Dorsolateral prefrontal cortex (tissue), 122 donors: ENCODE measurements at places on chromosomes 4 and X.

DNA sequence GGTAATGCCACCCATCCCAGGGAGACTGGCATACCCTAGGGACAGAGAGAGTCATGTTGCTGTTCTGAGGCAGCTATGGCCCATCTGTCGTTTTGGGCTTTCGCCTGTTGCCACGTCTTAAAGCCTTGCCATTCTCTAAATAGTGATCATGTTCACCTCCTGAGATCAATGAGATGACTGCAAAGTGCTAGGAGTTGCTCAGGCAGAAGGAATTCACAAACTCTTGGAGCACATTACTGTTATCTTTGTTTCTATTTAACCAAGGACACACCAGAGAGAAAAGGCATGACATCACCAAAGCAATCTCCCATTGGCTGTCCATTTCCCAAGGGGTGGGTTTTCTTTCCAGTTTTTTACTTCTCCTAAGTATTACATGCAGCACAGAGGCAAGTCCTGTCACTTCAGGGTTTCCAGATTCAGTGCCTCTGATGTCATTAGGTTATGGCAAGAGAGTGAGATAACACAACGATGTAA is 37.1 kb upstream of the SETD7 start:
- no peak for DNase-seq

DNA sequence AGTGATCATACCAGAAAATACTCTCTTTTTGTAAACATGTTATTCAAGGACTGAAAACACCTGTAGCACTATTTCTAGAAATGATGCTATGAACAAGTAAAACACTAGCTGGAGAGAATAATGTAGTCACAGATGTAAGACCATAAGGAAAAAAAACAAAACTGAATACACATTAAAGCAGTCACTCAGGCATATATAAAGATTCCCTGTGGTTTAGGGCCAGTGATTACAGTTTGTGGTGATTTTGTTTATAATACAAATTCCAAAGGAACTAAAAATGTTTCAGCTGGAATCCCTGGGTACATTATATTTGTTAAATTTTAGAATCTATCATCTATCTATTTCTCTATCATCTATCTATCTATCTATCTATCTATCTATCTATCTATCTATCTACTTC is 777.8 kb upstream of the FRG1 start:
- DNase-seq: no peak

GRCh38 chr4:38867478-38868058 is at the start of gene FAM114A1:
FAM114A1 (plus strand) TSS chr4:38867806; CDS start chr4:38878079, 10,273 bp downstream.
- DNase-seq: peak; percentile 50

GRCh38 chr4:99202536-99202935 is 16.5 kb downstream of the ADH6 start:
- DNase-seq: no peak

- peak; percentile 71 for DNase-seq
Observed at GRCh38 chr4:6470502-6471306, 1.7 kb downstream of the PPP2R2C start.

DNA sequence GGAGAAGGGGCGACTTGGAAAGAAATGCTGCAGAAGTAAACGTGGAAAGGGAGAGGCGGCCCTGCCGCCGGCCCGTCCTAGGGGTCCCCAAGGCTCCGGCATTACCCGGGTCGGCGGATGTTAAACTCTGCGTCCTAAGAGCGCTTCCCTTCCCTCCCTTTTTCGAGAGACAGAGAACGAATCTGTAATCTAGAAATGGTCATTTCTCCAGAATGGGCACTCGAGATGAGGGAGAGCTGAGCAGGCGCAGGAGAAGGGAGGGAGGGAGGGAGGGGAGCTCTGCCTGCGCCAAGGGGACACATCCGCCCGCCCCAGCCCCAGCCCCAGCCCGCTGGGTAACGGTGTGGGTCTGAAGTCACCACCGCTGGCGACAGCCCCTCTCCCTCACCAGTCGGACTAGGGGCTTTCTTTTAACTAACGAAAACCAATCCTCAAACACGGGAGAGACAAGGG is 1.7 kb downstream of the HCFC1 start:
- DNase-seq: no peak

DNA sequence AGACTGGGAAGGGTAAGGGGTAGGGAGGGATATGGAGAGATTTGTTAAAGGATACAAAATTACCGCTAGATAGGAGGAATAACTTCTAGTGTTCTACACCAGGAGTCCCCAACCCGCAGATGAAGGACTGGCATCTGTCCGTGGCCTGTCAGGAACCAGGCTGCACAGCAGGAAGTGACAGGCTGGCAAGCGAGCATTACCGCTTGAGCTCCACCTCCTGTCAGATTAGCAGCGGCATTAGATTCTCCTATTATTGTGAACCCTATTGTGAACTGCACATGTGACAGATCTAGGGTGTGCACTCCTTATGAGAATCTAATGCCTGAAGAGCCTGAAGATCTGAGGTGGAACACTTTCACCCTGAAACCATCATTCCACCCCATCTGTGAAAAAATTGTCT is 27.9 kb upstream of the BBS7 start:
- DNase-seq: no peak

GRCh38 chr4:47855350-47855749 is 17.5 kb upstream of the CORIN start:
- no peak for DNase-seq

DNA sequence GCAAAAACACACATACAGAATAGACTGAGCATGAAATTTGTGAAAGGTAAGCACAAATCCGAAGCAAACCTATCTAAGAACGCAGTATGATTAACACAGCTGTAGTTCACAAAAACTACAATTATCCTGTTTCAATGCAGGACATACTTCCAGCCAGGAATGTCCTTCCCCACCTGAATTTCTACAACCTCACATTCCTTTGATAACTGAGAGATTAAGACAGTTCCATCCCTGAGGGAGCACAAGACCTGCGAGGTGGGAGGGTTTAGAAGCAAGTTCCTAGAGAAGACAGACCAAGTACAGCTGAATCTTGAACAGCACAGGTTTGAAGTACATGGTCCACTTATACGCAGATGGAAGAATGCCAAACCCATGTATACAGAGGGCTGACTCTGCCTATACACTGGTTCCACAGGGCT is 10.6 kb downstream of the ABCG2 start:
- DNase-seq: no peak

- DNase-seq: no peak
Observed at GRCh38 chr4:17823871-17824669, 13.3 kb downstream of the NCAPG start.

DNA sequence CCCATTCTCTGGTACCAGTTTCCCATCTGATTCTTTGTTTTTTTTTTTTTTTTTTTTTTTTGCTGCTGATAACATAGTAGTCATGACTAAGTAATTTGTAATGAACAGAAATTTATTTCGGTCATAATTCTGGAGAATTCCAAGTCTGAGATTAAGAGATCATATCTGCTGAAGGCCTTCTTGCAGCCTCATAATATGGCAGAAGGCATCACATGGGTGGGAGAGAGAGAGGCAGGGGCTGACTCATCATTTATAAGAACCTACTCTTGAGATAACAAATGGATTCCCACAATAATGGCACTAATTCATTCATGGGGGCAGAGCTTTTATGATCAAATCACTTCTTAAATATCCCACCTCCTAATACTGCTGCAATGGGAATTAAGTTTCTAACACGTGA is 1034.3 kb downstream of the STIM2 start:
- DNase-seq: no peak

GRCh38 chr4:166499820-166500219 is 626.8 kb downstream of the TLL1 start:
- no peak for DNase-seq

DNA sequence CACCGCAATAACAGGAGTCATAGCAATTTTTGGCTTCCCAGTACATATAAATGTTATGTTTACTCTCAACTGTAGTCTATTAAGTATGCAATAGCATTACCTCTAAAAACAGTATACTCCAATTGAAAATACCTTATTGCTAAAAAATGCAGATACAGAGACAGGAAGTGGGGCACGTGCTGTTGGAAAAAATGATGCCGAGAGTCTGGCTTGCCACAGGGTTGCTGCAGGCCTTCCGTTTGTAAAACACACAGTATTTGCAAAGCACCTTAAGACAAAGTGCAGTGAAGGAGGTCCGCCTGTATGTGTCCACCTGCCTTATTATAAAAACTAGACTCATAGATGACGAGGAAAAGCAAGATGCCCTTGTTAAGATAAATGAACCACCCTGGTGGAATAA is 23.5 kb downstream of the CD99 start:
- no peak for DNase-seq

DNA sequence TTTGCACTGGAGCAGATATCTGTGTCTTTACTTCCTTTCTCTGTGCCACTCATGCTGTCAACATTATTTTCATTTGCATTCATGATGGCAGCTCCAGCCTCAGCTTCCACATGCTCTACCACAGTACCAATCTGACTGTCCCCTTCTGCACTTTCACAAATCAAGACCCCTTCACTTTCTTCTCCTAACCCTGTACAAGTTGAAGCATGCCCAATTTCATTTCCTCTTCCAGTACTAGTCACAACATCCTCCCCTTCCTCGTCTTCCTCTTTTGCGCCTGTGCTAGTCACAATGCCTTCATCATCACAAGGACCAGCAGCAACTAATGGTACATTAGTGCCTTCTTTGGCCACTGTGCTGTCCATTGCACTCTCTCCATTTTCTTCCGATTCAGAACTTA is 26.5 kb downstream of the BOD1L1 start:
- no peak for DNase-seq

GRCh38 chrX:72107841-72108595 is 23.7 kb downstream of the RTL5 start:
- DNase-seq: no peak

DNA sequence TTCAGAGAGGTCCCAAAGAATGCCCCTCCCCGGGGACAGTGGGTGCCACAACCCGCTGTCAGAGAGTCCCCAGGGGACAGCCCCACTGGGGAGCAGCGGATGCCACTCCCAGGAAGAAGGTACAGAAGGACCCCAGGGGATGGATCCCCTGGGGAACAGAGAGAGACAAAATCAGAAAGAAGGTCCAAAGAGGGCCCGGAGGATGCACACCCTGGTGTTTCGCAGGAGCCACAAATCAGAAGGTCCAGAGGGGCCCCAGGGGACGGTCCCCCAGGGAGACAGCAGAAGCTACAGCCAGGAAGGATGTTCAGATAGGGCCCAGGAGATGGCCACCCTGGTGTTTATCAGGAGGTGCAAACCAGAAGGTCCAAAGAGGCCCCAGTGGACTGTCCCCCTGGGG is 1.4 kb downstream of the TEX13D start:
- DNase-seq: no peak

DNA sequence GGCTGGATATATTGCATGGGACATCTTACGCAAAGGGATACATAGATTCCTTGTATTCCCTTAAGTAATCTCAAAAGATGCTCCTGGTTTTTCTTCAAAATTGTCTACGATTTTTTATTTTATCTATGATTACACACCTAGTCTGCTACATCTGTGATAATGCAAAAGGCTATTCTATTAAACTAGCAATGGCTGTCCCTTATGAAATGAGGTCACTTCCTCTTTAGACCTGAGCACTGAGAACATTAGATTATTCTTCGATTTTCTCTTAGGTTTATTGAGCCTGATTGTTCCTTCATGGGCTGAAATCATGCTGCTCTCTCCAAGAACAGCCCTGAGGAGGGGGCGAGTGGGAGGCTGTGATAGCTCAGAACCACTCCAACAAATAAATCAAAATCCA is 126.8 kb upstream of the ENPP6 start:
- DNase-seq: no peak

- DNase-seq: no peak
Observed at GRCh38 chr4:56512166-56512565, 6.6 kb downstream of the ARL9 start.

- no peak for DNase-seq
Observed at GRCh38 chr4:174437324-174437723, 85.0 kb downstream of the HPGD start.

DNA sequence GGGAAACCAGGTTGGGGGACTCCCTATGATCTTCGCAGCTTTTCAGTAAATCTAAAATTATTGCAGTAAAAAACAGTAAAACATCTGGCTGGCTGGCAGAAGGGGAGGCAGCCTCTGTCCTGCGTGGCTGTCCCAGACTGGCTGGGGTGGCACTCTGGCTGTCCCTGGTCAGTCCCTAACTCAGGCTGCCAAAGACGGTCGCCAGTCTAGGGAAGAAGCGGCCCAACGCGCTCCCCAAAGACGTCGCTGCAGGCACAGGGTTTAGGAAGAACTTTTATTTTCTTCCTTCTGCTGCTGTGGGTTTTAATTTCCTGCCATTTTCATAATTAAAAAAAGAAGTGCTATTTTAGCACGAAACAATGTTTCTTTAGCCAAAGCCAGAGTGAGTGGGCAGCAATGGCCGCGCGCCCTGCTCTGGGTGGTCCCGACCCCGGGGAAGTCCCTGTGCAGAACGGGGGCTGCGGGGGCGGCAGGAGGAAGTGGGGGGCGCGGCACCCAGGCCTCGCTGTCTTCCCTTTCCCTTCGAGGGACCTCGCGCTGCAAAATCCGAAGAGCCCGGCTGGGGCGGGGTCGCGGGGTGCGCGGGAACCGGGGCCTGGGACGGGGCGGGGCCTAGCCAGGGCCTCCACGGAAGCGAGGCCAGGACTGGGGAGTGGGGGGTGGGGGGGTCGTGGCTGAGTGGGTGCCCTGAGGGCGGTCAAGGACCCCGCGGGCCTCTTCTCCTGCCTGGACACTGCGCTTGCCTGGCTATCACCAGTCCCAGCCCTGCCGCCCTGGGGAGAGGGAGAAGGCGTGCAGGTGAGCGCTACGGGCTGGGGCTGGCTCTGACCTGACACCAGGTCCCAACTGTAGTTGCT is 6.3 kb upstream of the LETM1 start:
- DNase-seq: no peak

DNA sequence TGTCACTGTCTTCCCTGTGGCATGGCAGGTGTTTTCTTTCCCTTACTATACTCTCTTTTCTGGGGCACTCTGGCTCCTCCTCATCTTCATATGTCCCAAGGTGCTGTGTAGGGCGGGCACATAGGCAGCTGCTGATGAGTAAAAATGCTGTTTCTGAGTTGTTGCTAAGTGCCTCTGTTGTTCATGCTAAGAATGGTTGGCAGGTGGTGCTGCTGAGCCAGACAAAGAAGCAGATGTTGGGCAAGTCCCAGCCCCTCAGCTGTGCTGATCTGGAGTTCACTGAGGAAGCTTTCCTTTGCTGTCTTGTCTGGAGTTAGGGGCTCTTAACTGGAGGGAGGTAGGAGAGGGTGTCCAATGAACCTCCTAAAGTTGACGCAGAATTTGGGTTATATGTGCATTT is 40.6 kb downstream of the HADH start:
- DNase-seq: no peak

DNA sequence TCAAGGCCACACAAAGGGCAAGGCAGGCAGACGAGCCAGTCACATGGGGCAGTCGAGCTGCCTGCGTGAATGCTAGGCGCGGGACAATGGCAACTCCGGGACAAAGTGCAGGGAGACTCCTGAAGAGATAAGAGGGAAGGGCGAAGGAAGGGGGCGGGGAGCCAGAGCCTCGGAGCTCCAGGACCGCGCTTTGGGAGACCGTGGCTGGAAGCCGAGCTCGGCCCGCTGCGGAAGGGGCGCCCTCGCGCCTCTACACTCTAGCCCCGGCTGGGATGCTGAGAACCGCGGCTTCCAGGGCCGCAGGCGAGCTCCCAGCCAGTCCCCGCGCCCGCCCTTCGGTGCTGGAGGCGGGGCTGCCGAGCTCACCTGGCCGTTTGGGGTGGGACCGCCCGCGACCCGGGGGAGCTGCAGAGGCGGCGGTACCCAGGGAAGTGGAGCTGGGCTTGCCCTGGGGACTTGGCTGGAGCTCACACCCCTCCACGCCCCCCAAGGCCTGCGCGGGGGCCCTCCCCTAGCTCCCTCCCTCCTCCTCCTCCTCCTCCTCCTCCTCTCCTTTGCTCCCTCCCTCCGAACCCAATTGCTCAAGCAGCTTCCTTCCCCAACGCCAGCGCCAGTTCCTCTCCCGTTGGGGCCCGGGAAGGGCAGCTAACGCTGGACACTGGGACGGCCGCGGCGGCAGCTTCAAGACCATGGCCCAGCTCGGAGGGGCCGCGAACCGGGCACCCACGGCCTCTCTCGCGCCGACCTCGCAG is at the start of gene SOWAHD:
Gene SOWAHD, plus strand, starts transcription at position 610 of the 752 bp plus-strand sequence. Its CDS starts 80 bp downstream, at position 690.
- DNase-seq: no peak
